ENCODE measurements at places on chromosomes 12 and 14.
A peak's percentile ranks its signal among the peaks of the same experiment; 100 is the strongest.

DNA sequence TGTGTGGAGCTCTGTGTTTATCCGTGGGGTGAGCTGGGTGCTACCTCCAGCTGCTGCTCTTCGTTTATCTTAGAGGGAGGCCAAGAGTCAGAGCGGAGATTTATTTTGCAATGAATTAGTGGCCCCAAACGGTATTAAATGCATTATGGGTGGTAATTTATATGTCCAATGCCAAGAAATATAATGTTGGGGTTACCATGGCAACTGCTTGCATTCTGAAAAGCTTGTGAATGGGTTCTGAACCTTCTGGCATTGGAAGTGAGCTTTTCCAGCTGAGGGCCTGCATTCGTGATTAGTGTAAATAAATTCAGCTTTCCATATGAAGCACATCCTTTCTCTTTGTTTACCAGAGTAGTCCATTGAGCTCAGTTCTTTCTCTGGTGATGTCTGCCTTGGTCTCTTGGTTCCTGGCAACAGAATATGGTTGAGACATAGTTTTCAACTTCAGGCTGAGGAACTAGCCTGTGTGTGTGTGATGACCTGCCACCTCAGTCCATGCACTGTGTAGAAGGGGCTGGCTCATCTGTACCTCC is 51.8 kb downstream of the TRAF3 start:
- no peak for DNase-seq

GRCh38 chr12:76030341-76031080 is 1.1 kb downstream of the PHLDA1 start:
- DNase-seq, result peak; percentile 39

DNA sequence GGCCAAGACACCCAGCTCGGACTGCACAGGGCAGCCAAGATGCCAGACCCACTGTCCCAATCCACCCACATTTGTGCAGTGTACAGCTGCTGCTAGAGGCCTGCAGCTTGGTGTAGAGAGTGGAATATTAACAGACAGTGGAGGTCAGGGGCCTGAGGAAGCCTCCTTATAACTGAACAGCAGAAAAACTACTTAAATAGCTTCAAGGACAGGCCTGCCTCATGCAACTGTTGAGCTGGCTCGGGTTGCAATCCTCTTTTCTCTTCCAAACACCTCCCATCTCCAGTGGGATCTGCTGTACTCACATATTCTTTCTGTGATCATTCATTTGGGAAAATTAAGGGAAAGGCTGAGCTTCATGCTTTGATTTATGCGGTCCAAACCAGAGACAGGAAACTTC is 1043.2 kb upstream of the TMEM132C start:
- no peak for DNase-seq

DNA sequence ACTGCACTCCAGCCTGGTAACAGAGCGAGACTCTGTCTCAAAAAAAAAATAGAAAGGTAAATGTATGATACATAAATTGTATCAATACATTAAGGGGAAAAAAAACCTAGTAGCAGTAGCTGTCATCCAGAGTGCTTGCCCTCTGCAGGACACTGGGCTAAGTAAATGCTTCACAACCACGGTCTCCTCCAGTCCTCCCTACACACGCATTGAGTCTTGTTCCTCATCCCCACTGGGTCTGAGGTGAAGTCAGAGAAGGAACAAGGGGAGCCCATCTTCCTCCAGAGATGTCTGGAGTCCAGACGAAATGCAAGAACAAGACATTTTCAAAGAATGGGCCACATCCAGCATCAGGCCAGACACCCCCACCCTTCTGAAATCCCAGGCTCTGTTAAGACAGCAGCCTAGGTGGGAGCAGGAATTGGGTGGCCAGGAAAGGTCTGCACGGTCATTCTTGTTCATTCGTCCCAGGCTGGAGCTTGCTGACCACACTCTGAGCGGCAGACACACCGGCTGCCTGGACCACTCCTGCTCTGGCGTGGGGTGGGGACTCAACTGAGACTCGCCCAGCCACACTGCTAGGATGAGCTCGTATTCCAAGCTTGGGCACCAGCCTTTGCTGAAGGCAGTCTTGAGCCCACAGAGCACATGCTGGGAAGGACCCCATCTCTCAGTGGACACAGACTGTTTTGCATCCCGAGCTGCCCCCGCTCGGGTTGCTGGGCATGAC is 45.5 kb downstream of the CHGA start:
- DNase-seq, result no peak

GRCh38 chr14:72565917-72566316 is 328.0 kb downstream of the DPF3 start:
- no peak for DNase-seq

DNA sequence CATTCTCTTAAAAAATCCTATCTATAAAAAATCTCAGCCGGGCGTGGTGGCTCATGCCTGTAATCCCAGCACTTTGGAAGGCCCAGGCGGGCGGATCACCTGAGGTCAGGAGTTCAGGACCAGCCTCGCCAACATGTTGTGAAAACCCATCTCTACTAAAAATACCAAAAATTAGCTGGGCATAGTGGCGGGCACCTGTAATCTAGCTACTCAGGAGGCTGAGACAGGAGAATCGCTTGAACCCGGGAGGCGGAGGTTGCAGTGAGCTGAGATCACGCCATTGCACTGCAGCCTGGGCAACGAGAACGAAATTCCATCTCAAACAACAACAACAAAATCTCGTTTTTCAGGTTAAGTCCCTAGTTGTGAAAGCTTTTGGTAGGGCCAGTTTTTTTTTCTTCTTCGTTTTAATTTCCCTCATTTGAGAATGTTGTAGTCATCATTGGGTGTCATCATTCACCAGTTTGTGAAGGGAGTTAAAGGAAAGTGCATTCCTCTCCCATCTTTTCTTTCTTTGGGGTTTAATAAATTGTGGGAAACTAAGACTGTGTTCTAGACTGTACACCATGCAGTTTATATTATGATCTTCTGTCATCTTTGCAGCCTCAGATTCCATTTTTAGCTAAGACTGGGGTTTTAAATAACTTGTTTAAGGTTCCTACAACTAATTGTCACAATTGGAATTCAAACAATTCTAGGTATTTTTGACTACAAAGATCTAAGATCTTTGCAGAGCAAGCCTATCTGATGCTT is 23.9 kb downstream of the MDM2 start:
- no peak for DNase-seq

GRCh38 chr12:45377815-45378214 is 161.9 kb downstream of the ANO6 start:
- DNase-seq, result no peak

DNA sequence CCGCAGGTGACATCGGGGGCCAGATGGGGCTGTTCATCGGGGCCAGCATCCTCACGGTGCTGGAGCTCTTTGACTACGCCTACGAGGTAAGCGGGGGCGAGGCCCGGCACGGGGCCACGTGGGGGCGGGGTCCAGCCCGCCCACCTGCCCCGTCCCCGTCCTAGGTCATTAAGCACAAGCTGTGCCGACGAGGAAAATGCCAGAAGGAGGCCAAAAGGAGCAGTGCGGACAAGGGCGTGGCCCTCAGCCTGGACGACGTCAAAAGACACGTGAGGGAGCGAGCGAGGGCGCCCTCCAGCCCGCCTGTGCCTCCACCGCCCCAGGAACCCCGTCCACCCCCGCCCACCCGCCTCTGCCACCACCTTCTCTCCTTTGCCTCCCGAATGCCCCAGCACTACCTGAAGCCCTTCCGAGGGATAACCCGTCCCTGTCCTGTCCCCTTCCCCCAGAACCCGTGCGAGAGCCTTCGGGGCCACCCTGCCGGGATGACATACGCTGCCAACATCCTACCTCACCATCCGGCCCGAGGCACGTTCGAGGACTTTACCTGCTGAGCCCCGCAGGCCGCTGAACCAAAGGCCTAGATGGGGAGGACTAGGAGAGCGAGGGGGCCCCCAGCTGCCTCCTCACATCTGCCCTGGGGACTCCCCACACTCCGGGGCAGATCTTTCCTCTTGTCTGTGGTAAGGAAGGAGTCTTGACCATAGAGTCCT is 3.9 kb upstream of the SMARCD1 start:
- no peak for DNase-seq

GRCh38 chr12:115199831-115200230 is 515.9 kb upstream of the TBX3 start:
- DNase-seq, result no peak

DNA sequence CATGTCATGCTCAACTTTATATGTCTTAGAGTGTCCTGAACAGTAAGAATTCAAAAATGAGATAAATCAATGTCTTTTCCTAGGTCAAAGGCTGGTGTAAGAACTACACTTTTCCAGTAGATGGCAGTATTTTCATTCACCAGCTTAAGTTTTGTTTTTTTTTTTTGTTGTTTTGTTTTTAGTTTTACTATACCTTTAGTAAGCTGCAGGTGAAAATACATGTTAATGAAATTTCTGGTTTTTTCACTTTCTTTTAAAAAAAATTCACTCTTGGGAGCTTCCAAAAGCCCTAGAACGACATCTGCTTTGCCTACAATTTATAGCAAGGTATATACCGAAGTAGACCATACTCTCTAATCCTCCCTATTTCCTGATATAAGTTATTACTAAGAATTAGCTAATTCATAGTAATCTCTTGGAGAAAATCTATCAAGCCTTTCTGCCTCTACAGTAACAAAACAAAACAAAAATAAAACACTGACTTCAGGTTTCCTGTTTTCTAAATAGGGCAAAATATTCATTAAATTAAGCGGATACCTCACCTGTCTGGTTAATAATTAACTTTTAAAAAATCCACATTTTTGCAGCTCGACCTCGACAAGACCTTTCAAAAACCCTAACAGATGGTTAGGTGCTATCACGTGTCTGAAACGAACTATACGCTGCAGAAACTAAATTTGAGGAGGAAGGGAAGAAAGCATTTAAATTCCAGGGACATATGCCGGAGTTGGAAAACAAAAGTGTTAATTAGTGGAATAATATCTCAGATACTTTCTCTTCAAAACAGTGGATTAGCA is 2.7 kb upstream of the SAMD4A start:
- DNase-seq, result no peak

GRCh38 chr14:104126753-104127152 is 11.6 kb upstream of the KIF26A start:
- DNase-seq, result no peak

- DNase-seq, result no peak
These were observed 146.8 kb downstream of the SLC2A13 start for GRCh38 chr12:39959031-39959430.

- no peak for DNase-seq
These were observed 28.3 kb downstream of the PTPRO start for GRCh38 chr12:15350643-15351042.

- peak; percentile 76 for DNase-seq
These were observed 1.8 kb upstream of the BHLHE41 start for GRCh38 chr12:26126340-26127284.

- DNase-seq, result no peak
These were observed 296.1 kb downstream of the RERGL start for GRCh38 chr12:17793854-17794253.

GRCh38 chr12:119448611-119449131 is 114.1 kb downstream of the CCDC60 start:
- no peak for DNase-seq

DNA sequence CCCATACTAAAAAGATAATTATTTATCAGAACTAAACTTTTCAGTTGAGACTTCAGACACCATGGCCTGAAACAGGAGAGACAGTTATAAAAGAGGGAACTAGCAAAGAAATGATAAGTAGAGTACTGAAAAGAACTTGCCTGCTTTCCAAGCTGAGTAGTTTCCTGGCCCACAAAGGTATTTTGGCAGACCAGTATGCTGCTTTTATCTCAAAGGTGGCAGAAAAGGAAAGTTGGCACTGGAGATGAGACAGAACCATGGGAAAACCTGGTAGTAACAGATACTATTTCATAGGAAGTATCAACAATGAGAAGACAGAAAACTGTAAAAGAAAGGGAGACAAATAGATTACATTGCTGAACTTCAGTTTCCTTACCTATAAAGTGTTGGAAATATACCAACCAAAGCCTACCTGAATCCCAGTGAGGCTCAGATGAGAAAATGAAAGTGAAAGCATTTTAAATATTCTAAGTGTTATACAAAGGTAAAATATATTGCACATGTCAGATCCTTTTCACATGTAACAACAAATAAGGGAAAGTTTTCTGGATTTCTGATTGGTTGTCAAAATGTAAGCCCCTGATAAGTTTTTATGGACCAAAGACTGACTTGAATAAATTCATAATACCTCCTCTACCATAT is 155.3 kb upstream of the FSCB start:
- DNase-seq, result no peak

- DNase-seq, result peak; percentile 66
These were observed at the start of gene PYGL for GRCh38 chr14:50943943-50944646. TSS of gene PYGL (minus strand) at chr14:50944483. CDS start at chr14:50944403, 80 bp downstream.

- DNase-seq, result no peak
These were observed 35.5 kb downstream of the STXBP6 start for GRCh38 chr14:25014440-25014839.

DNA sequence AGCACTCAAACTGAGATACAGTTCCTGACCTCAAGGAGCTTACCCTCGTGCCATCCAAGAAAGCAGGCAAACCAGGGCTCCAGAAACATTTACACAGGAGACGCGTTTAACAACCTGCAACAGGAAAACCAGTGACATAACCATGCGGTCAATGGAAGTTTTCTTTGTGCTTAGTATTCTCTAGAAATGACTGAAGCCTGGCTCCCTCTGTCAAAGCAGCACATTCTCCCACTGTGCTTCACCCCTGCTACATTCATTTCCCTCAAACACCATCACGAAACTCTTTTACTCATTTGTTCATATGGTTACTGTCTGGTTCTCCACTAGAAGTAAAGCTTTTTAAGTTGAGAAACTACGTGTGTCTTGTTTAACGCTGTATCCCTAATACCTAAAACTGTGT is 161.3 kb upstream of the CCND2 start:
- DNase-seq, result no peak

GRCh38 chr14:67580336-67581171 is 19.5 kb downstream of the PIGH start:
- DNase-seq, result no peak

- no peak for DNase-seq
These were observed 18.6 kb downstream of the RASSF8 start for GRCh38 chr12:25977047-25977446.

GRCh38 chr14:61184112-61184511 is 97.0 kb downstream of the TMEM30B start:
- DNase-seq, result no peak

All from WERI-Rb-1 (cell line).